SJSA1 (cell line): ENCODE measurements at places on chromosomes 6 and 20. TPM values are rescaled to one million over a fixed set of nuclear protein-coding genes. Genes with fewer than 3 reads are reported as not detected.

GRCh38 chr20:14406495-14406894, 69.1 kb upstream of the FLRT3 start:
- no peak overlapping the region for H3K27ac ChIP-seq
- no peaks in the 10 kb centered on the region for H3K27me3 ChIP-seq
- no peaks in the 10 kb centered on the region for H3K36me3 ChIP-seq
- DNase-seq, result no peak
- no peaks in the 10 kb centered on the region; the same call in 1 of the 2 replicates for H3K4me1 ChIP-seq

Gene CCN5
- not detected in 2 replicates for total RNA-seq

DNA sequence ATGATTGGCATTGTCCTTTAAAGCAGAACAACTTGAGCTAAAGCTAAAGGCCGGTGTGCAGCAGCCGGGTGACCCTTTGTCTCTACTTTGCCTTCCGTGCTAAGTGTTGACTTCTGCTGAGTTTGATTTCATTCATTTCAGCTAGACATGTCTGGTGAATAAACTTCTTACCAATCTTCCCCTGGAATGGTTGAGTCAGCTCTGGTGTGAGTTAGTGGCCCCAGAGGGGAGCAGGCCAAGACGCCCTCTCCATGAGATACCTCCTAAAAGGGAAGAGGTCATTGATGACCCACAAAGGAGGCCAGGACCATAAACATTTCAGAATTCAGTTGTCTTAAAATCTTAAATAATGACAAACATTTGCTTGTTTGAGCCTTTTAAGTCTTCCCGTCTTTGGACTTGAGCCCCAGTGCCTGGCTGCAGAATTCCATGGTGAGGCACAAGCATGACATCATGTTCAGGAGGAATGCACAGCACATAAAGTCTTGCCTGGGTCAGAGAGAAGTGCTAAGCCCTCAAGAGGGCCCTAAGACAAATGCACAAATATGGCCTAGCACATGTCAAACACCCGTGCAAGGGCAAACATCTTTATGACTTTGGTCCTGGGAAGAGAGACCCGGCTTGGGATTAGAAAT, 96.3 kb upstream of the NEDD9 start:
- H3K36me3 ChIP-seq, result no peaks in the 10 kb centered on the region
- DNase-seq, result no peak
- no peak overlapping the region for H3K27ac ChIP-seq
- H3K27me3 ChIP-seq, result no peaks in the 10 kb centered on the region
- no peak overlapping the region for H3K4me3 ChIP-seq
- H3K4me1 ChIP-seq, result no peaks in the 10 kb centered on the region

- H3K27me3 ChIP-seq, result no peaks in the 10 kb centered on the region
- no peak overlapping the region for H3K27ac ChIP-seq
- no peaks in the 10 kb centered on the region for H3K36me3 ChIP-seq
- no peak for DNase-seq
- H3K4me3 ChIP-seq, result no peak overlapping the region
These were observed 390.6 kb upstream of the MARCKS start for GRCh38 chr6:113466526-113466925.

GRCh38 chr6:123211777-123212545, 215.9 kb downstream of the CLVS2 start:
- no peak overlapping the region for H3K4me3 ChIP-seq
- no peak overlapping the region for H3K27ac ChIP-seq
- DNase-seq, result no peak
- no peaks in the 10 kb centered on the region for H3K27me3 ChIP-seq
- H3K4me1 ChIP-seq, result no peaks in the 10 kb centered on the region
- no peaks in the 10 kb centered on the region for H3K36me3 ChIP-seq

Gene SEMG2
- total RNA-seq, result not detected in 2 replicates

DNA sequence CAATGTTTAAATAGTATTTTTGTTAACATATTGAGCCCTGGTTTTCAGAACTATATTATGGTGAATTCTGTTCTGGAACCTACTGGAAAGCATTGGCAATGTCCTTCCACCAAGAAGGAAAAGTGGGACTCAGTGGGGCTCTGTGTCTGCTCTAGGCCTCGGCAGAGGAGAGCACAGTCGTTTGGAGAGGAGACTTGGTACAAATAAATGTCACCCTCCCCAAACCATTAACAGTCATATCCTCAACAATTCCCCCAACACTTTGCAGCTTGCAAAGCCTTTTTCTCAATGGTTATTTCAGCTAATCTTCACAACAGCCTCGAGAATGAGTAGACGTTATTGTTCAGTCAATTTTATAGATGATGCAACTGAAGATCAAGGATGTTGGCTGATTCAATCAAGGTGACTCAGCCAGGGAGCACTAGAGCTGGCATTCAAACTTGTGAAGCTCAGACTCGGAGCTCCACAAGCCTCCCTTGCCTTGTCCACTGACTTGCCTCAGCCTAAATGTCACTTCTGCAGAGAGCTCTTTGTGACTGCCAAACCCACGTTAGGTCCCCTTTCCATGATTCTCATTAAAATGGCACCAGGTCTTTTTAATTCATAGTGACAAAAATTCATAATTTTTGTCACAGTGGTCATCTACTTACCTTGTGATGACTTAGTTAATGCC, 60.6 kb downstream of the TOX2 start:
- H3K27me3 ChIP-seq, result no peaks in the 10 kb centered on the region
- H3K4me1 ChIP-seq, result peaks cover 46% of the 10 kb centered on the region
- peak; percentile 63 for DNase-seq
- no peak overlapping the region for H3K4me3 ChIP-seq
- H3K27ac ChIP-seq, result peak overlapping the region; percentile 68

Gene TBXT
- total RNA-seq, result not detected in 2 replicates

Gene THBS2
- total RNA-seq, result not detected in 2 replicates

Gene SYNDIG1
- total RNA-seq, result not detected in 2 replicates

Gene HCK
- not detected in 2 replicates for total RNA-seq

Gene DSP
- 0.08 TPM in 1 of 2 replicates, not detected in the other for total RNA-seq

Gene SLC2A10
- 18.5 and 19.2 TPM in 2 replicates for total RNA-seq

Gene LHFPL5
- total RNA-seq, result not detected in 2 replicates

DNA sequence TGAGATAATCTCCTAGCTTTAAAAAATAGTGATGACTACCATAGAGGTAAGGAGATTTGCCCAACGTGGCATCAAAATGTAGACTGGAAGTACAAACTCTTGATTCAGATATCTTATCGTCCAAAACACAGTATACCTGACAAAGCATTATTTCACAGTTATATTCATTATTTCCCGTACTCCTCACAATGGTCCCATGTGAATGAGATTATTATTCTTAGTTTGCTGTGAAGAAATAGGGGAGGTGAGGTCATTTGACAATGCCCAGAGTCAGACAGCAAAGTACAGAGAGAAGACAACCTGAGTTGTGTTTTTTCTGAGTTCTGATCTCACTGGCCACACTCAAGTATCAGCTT, 1.2 kb upstream of the TFB1M start:
- H3K27ac ChIP-seq, result peak overlapping the region; percentile 56
- H3K4me1 ChIP-seq, result peaks cover 16% of the 10 kb centered on the region
- no peaks in the 10 kb centered on the region for H3K27me3 ChIP-seq
- peaks cover 17% of the 10 kb centered on the region for H3K36me3 ChIP-seq
- DNase-seq, result no peak

- H3K27me3 ChIP-seq, result no peaks in the 10 kb centered on the region
- no peaks in the 10 kb centered on the region for H3K36me3 ChIP-seq
- H3K4me1 ChIP-seq, result peaks cover 14% of the 10 kb centered on the region
- H3K4me3 ChIP-seq, result no peak overlapping the region
- DNase-seq, result peak; percentile 78
These were observed 21.2 kb upstream of the ENPP5 start for GRCh38 chr6:46191961-46192360.

DNA sequence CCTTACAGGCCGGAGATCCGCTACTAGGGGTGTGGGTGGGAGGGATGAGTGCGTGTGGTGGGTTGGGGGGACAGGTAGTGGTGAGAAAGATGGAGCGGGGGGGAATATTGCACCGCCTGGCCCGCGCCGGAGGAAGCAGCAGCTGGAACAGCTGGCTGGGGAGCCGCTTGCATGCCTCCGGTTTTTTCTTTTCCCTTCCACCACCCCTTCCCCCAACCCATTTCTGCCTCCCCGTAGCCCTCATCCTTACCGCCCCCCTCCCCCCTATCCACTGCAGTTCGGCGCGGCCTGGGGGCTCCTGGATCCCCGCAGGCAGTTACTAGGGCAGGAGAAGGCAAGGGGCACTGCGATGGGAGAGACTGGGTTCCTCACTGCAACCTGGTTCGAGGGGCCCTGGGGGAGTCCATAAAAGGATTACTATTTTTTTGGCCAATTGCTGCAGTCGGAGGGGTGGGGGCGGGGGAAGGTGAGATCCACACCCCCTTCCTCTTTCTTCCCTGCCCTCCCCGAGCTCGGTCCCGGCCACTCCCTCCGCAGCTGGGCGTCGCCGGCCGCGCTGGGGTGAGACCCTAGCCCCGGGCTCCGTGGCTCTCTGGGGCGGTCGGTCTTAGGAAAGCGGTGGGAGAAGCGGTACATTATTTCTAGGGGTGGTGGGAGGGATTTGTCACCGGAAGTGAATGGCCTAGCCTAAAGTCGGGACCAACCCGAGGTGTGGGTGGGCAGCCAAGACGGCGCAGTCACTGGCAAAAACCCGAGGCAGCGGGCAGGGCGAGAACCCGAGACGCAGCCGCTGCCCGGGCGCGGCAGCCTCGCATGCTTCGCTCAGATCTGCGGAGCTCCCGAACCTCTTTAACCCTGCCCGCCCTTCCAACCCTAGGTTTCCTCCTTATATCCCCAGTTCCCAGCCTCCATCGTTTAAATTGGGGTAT, 824 bp upstream of the TBCC start:
- H3K4me1 ChIP-seq, result peaks cover 14% of the 10 kb centered on the region
- peak overlapping the region; percentile 82 for H3K27ac ChIP-seq
- H3K36me3 ChIP-seq, result peaks cover 20% of the 10 kb centered on the region

DNA sequence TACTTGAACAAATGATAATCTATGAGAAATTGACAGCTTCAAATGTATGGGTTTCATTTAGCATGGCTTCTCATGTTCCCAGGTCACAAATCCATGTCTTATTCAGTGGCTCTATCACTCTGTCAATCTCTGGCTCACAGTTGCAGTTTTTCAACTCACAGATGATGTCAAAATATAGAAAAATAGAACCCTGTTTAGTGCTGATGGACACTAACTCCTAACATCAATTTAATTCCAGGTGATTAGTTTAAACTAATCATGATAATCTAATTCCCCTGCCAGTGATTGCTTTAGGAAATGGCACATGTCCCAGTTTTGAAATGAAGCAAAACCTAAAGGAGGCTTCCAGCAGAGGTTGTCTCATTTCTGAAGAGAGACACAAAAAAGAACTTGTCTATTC, 13.0 kb downstream of the KHDC1 start:
- DNase-seq, result no peak
- no peaks in the 10 kb centered on the region for H3K4me1 ChIP-seq
- H3K27me3 ChIP-seq, result peaks cover 5% of the 10 kb centered on the region
- no peaks in the 10 kb centered on the region for H3K36me3 ChIP-seq

DNA sequence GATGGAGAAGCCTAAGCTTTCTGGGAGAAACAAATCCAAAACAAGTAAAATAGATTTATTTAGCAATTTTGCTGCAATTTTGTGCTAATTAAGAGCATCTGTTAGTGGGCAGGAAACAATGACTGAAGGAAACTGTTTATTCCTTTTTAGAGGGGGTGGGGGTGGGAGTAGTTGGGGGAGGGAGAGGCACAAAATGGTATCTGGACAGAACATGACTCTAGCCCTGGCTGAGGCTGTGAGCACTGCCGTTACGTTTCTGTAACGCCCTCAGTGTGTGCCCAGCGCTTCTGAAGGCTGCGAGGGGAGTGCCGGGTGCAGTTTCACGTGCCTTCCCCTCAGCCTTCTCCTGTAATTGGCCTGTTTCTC, 28.8 kb downstream of the METTL24 start:
- peak overlapping the region; percentile 19 for H3K4me3 ChIP-seq
- H3K4me1 ChIP-seq, result peaks cover 65% of the 10 kb centered on the region
- H3K36me3 ChIP-seq, result no peaks in the 10 kb centered on the region
- peak overlapping the region; percentile 93 for H3K27ac ChIP-seq
- DNase-seq, result no peak
- H3K27me3 ChIP-seq, result no peaks in the 10 kb centered on the region

DNA sequence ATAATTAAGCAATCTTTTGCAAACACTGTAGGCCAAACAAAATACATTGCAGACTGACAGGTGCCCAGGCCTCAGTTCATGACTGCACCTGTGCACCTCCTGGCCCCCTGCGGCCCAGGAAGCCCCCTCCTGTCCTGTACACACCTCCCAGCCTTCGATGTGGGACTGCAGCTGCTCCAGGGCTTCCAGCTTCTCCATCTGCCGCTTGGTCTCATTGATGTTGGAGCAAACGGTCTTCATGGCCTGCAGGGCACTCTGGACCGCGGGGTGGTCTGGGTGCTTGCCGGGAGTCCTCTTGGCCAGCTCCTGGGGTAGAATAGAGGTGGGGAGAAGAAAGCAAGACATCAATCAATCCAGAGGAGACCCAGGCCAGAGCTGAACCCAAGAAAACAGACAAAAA, 119.7 kb downstream of the PREX1 start:
- H3K27ac ChIP-seq, result no peak overlapping the region
- no peak overlapping the region for H3K4me3 ChIP-seq
- H3K27me3 ChIP-seq, result no peaks in the 10 kb centered on the region
- no peaks in the 10 kb centered on the region for H3K4me1 ChIP-seq

Gene GJA1
- 103 and 164 TPM in 2 replicates for total RNA-seq

Gene LY6G6D
- total RNA-seq, result not detected in 2 replicates

- no peak overlapping the region for H3K4me3 ChIP-seq
- DNase-seq, result no peak
- H3K27me3 ChIP-seq, result no peaks in the 10 kb centered on the region
- no peak overlapping the region for H3K27ac ChIP-seq
These were observed 38.7 kb downstream of the STAU1 start for GRCh38 chr20:49149281-49150045.

DNA sequence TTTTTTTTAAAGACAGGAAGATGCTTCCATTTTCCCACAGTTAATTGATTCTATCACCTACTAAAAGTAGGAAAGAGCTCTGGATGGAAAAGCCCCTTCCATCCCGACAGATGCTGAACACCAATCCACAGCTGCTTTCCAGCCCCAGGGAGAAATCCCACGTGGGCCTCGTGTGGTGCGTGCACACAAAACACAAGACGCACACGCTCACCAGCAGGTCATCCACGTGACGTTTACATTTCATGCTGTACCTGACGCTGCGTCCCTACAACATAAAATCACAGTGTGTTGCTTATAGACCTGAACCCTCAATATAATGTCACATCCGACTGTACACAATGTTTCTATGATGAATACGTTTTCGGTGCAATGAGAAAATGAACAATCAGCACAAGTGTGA, 50.2 kb upstream of the DACT2 start:
- H3K27me3 ChIP-seq, result no peaks in the 10 kb centered on the region
- H3K36me3 ChIP-seq, result no peaks in the 10 kb centered on the region
- DNase-seq, result no peak
- H3K4me1 ChIP-seq, result no peaks in the 10 kb centered on the region

Gene LAMP5
- total RNA-seq, result not detected in 2 replicates

GRCh38 chr20:32189691-32190615, 17.6 kb downstream of the PLAGL2 start:
- peaks cover 27% of the 10 kb centered on the region for H3K36me3 ChIP-seq
- DNase-seq, result peak; percentile 33
- peak overlapping the region; percentile 59 for H3K4me3 ChIP-seq
- peaks cover 20% of the 10 kb centered on the region for H3K4me1 ChIP-seq
- peak overlapping the region; percentile 28 for H3K27ac ChIP-seq
- no peaks in the 10 kb centered on the region for H3K27me3 ChIP-seq

DNA sequence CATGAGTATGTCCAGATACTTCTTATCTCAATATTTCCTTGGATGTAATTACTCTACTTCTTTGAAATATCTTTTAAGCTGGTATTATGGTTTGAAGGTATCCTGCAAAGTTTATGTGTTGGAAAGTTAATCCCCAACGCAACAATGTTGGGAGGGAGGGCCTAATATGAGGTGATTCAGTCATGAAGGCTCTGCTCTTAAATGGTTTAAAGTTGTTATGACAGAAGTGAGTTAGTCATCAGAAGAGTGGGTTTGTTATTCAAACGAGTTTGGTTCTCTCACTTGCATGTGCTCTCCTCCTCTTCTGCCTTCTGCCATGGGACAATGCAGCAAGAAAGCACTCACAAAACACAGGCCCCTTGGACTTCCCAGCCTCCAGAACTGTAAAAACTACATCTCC, 176.3 kb downstream of the KCNQ5 start:
- H3K36me3 ChIP-seq, result no peaks in the 10 kb centered on the region
- no peak overlapping the region for H3K4me3 ChIP-seq
- no peak for DNase-seq
